Progenitor cell of endocrine pancreas (in vitro differentiated cells): ENCODE measurements at places on chromosomes 2 and 18. TPM values are rescaled to one million over a fixed set of nuclear protein-coding genes. Genes with fewer than 3 reads are reported as not detected.

Gene CCDC178
- 0.60 TPM in 1 of 2 replicates, not detected in the other for total RNA-seq

Gene SERPINB13
- total RNA-seq = not detected in 2 replicates

Gene KCTD18
- total RNA-seq = 7.3 and 10.0 TPM in 2 replicates

Gene POTEC
- not detected in 2 replicates for total RNA-seq
